ENCODE measurements at places on chromosomes 2 and 18.

DNA sequence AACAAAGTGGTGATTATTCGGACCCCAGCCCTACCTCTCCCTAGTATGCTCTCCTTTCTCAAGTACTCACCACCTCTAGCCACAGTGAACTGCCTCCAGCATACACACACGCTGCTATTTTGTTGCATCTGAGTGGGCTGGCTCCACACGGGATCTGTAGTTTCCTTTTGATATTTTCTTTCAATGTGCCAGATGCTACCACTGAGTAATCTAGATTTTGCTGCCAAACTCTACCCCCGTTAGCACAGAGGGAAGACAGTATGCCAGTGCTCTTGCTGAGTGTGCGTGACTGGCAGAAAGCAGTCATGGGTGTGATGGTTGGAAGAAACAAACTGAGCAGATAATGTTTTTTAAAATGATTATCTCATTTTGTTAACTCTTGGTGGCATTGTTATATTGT lies 11.6 kb downstream of the CFLAR start:
- DNase-seq, result peak; percentile 50

DNA sequence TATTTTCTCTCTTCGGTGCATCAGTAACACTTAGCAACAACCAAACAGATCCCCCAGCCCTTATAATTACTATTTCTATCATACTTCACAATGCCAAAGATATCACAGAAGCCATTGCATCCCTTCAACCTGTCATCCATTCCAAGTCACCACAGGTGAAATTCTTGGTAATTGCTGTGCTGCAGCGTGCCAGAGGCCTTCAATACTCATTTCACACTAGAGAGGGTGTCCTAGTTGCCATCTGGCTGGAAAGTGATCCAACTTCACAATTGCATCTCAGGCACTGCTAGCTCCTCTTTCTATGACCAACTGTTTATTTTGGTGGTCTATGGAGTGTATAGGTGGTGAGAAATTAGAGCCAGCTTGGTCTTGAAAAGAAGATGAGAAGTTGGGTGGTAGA lies 131.2 kb downstream of the NUP35 start:
- DNase-seq, result no peak

- no peak for DNase-seq
Observed at GRCh38 chr2:229675569-229675968, 38.8 kb downstream of the DNER start.

GRCh38 chr2:118830881-118831280 lies 16.6 kb downstream of the EN1 start:
- no peak for DNase-seq

- DNase-seq, result no peak
Observed at GRCh38 chr2:26530696-26531095, 52.8 kb upstream of the OTOF start.

- no peak for DNase-seq
Observed at GRCh38 chr2:26072925-26073768, 39.3 kb downstream of the RAB10 start.

DNA sequence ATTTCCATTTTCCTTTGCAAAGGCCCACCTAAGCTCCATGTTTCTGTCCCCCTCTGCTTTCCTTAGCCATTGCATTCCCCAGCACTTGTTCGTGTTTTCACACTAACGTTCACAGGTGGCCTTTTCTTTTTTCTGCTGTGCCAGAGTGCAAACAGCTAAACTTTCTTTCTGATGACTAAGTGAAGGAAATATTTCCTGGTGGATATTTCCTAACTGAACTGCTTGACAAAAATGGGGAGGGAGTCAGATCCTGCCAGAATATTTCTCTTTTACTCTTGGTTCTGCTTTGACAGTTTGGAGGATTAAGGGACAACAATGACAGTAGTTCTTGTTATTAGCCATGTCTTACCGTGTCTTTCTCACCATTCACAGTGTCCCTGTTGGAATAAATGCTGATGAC lies 344.0 kb downstream of the ARHGAP15 start:
- peak; percentile 7 for DNase-seq

- no peak for DNase-seq
Observed at GRCh38 chr2:95524195-95524594, 39.6 kb upstream of the TRIM43B start.

GRCh38 chr2:106995556-106995955 lies 109.6 kb upstream of the ST6GAL2 start:
- DNase-seq, result no peak

DNA sequence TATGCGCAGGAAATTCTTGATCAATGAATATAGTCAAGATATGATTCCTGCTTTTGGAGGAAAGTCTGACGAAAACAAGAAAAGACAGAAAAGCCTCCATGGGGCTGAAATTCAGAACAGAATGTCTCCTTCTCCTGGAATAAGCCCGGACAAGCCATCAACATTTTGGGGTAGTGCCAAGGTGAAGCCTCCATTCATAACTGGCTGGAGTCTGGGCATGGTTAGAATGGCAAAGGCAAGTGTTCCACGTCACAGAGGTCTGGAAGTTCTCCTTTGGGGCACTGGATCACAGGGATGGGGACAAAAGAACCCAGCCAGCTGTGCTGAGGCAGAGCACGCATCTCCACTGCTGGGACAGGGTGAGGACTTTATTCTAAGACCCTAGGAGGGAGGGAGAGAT lies 505.7 kb downstream of the CMPK2 start:
- DNase-seq, result no peak

DNA sequence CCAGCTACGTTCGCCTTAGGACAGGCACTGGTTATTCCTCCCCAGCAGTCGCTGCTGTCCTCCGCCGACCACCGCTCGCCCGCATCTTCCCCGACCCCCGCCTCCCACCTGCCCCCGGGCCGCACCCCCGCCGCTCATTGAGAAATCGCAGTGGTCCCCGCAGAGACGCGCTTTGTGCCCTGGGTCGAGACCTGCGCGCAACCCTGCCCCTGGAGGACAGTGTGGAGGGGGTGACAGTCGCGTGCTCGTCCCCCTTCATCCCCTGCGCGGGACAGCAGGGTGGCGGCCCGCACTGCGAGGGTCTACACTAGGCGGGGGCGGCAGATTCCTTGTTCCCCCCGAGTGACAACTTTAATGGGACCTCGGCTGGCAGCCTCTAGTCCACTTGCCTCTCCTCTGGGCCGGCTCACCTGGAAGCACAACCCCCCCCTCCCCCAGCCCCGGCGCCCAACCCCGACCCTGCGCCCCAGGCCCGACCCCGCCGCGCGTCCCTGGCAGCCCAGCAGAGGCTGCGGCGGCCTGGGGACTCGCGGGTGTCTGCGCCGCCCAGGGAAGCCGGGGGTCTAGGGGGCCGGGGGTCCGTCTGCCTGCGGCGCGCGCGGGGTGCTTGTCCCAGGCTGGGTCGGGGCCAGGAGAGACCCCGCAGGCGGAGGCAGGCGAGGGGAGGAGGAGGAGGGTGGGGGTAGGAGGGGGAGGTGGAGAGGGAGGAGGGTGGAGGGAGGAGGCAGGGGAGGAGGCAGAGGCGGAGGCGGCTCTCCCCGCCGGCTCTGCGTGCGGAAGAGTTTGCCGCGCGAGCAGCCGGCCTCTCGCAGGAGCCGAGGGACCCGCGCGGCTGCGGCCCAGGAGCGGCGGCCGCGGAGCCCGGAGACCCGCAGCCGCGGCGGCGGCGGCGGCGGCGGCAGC lies at the start of gene NPAS2:
Gene NPAS2 (plus strand): TSS at position 770 of the 903 bp plus-strand sequence. CDS start 84,616 bp downstream, outside the sequence.
- DNase-seq, result no peak

- no peak for DNase-seq
Observed at GRCh38 chr2:207244971-207245925, 79.5 kb upstream of the KLF7 start.

- DNase-seq, result no peak
Observed at GRCh38 chr18:60311676-60312360, 60.8 kb downstream of the MC4R start.

GRCh38 chr18:6891788-6892187 lies 162.3 kb downstream of the ARHGAP28 start:
- DNase-seq, result no peak

- no peak for DNase-seq
Observed at GRCh38 chr2:71566372-71566771, 113.0 kb downstream of the DYSF start.

GRCh38 chr2:169462896-169463695 lies 16.2 kb upstream of the BBS5 start:
- DNase-seq, result no peak

DNA sequence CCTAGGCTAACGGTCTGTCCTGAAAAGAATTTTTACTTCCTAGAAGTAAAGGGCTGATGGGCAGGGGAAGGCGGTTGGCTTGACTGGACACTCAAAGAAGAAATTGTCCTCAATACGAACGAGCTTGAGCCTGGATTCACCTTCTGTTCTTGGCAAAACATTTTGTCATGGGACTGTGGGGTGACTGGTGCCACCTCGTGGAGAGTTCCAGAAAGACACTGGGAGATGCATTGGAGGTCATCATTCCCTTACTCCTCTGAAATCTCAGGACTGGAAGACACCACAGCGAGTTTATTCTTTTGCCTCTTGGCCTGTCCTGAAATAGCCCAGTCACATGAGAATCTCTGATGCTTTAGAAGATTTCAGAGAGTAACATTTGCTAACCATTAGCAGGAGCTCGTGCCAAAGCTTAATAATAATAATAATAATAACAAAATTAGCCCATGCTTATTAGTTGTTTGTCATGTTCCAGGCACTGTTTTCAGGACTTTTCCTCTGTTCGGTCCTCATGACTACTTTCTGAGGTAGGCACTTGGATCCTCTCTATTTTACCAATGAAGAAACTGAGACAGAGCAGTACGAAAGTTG lies 44.5 kb downstream of the TMEM182 start:
- peak; percentile 41 for DNase-seq

GRCh38 chr2:172951554-172951953 lies 124.1 kb upstream of the MAP3K20 start:
- DNase-seq, result no peak

- DNase-seq, result no peak
Observed at GRCh38 chr2:42569116-42569711, 782 bp downstream of the MTA3 start.

DNA sequence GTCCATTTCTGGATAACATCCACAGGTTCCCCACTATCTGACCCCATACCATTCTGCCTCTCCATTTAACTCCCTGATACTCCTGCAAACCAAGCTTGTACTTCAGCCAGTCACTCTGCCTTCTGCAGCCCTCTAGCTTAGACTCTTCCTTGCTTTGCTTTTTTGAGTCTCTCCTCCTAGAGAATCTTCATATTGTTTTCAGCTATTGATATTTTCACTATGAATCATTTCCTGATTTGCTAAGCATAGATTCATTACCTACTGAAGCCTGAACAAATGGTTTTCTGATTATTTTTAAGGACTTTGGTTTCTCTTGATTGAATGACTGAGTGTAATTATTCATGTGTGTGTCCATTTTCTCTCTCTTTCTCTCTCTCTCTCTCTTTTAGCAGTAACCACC lies 2102.3 kb upstream of the CELF4 start:
- DNase-seq, result no peak

DNA sequence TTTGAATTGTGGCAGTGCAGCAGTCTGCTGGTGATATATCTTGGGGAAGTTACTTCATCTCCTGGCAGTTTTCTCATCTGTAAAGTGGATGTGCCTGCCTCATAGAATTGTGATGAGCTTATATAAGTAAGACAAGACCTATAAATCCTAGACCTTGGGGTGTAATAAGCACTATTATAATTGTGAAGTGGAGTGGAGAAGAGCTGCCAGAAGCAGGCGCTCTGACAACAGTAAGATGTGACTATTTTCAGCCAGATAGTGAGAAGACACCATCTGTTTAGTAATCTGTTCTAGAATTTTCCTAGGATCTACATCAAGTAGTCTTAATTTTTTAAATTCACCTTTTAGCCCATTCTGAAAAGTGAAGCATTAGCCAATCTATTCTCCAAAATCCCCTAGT lies 85.6 kb upstream of the TSPYL6 start:
- DNase-seq, result no peak

DNA sequence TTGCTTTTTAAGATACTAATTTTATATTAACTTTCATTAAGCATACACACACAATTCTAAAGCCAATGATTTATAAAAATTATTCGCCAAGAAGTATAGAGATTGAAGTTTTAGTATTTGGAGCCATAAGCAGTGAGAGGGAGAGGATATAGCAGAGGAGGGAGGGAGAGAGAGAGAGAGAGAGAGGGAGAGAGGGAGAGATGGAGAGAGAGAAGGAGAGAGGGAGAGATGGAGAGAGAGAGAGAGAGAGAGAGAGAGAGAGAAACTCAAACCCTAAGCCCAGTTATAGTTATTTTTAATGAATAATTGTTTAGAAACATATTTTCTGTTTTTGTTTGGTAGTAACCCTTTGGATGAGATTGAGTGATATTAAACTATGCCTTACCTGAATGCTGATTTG lies 5.3 kb downstream of the TWIST2 start:
- DNase-seq, result no peak

DNA sequence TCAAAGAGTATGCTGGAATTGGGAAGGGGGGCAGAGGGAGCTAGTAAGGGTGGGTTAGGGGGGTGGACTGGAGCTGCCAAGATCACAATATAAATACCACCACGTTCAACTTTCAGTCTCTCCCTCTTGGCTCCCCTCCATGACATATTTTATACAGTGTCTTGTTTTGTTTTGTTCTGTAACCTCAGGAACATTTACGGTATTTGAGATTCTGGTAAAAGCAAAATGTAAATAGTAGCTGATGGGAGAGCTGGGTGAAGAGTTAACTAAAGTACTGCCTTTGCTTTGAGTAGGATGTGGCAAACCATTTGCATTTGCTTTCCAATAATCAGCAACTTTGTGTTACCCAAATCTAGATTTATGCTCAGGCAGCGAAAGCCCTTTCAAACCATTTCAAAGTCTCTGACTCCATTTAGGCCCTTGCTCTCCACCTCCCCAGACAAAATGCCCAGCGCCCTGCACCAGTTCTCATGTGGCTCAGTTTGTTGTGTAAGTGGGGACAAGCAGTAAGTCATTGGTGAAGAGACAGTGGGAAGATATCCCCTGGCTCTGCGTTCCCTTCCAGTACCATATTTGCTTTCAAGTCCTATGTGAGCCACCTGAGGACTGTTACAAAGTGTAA lies 17.4 kb downstream of the IRS1 start:
- no peak for DNase-seq

DNA sequence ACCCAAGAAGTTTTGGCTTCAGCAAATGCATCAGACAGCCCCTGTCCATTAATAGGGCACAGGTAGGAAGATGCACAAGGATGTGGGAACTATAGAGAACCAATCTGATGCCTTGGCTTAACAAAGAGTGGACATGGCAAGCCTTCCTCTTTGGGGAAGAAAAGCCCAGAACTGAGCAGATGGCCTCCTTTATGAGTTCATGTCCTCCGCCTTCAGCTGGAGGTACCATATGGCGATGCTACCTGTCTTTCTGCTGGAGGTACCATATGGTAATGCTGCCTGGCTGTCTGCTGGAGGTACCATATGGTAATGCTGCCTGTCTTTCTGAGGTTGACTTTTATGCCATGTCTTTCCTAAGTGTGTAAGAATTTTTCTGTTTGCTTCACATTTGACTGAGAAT lies 6.0 kb downstream of the RETREG2 start:
- no peak for DNase-seq

GRCh38 chr2:150601280-150602038 lies 114.0 kb upstream of the RND3 start:
- DNase-seq, result no peak

GRCh38 chr18:22260208-22260820 lies 90.9 kb downstream of the GATA6 start:
- DNase-seq, result no peak

Data from glomerular endothelial cell (primary cell).